ENCODE measurements at places on chromosomes 13 and 19.

DNA sequence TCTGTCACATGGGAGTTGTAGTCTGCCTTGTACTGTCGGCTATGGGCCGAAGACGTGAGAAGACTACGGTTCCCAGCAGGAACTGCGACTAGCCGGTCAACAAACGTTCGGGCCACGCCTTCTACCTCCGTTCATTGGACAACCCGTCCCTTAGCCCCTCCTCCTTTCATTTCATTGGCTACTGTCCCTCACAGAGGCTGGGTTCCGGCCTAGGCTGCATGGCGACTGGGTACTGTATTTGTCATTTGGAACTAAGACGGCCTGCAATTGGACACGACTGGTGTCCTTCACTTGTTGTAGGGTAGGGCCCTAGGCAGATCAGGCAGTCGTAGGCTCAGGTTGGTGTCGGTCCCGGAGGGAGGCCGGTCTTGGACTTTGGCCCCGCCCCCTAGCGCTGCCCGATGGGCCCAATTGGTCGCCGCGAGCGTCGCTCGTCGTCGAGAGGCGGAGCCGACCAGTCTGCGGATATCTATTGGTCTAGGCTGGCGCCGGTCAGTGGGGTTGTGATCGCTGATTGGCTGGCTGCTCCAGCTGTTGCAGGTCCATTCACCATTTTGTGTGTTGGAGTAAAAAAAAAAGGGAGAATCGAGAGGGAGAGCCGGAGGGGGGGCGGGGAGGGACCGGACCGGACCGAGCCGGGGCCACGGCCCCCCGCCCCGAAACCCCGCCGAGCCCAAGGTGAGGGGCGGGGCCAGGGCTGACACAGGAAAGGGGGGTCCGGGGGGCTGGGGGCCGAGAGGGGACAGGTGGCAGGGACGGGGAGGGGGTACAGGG is at the start of gene CIC:
Gene CIC, plus strand, starts transcription at position 549 of the 774 bp plus-strand sequence. CDS start 2,532 bp downstream, outside the sequence.
- peak; percentile 100 for DNase-seq

DNA sequence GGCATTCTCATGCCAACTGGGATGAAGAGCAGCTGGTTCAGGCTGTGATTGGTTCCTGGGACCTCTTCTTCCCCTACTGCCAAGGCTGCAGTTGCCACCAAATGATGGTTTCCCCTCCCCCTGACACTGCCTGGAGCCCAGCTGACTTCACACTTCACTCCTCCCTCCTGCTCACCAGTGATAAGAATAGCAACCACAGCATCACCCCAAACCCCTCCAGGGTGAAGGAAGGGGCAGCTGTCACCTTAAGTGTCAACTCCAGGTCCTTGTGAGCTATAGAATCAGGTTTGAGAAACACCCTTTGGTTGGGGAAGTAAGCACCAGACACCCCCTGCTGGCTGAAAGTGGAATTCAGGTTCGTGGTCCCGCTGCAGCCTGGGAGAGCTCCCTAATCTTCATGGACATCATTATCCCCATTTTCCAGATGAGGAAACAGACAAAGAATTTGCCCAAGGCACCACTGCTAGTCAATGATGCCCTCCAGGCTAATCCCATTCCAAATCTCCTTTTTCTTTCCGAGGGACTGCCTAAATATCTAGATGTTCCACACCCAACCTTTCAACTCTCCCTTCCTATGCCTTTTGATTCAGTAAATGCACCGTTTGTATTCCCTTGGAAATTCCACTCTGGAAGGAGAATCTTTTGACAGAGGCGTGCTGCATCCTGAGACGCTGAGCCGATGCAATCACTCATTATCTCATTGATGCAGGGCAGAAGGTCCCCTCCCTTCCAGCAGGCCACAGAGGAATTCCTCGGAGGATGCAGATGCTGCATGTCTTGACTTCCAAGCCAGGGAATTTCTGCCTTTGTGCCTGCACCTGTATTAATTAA is 50.6 kb upstream of the UQCRFS1 start:
- peak; percentile 88 for DNase-seq

DNA sequence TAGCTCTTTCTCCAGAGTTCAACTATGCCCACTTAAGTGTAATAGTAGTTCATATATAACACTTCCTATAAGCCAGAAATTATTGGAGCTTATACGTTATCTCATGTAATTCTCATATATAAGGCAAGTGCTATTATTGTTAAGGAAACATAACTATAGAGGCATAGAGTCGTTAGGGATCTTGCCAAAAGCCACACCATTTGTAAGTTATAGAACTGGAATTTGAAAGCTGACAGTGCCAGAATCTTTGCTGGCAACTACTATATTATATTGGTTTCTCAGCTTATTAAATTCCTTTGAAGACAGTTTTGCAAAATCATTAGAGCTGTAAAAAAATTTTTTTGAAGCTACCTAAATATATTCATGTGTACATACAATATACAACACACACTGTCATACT is 51.0 kb upstream of the MBNL2 start:
- DNase-seq = no peak

- DNase-seq = peak; percentile 16
Observed at GRCh38 chr13:63944911-63945310, 2529.3 kb upstream of the PCDH20 start.

DNA sequence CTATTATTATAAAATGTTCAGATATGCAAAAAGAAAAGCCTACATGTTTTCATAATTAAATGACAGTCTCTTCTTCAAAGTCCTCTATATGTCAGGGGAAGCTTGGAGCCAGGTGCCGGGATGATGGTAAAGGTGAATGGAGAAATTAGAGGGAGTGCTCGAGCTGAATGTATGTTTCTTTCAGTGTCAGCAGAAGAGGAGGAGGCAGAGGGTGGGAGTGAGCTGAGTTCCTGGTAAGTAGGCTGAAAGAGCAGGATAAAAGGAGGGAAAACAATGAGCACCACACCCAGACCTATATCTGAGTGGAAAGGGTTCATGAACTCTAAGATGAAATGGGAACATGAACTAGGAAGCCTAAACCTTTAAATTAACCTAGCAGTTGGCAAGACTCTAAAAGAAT is 307.6 kb upstream of the NBEA start:
- DNase-seq = no peak

- DNase-seq = no peak
Observed at GRCh38 chr13:89150362-89150761, 1479.2 kb downstream of the SLITRK5 start.

GRCh38 chr13:110224519-110224918 is 82.4 kb downstream of the COL4A1 start:
- DNase-seq = no peak

- no peak for DNase-seq
Observed at GRCh38 chr13:50167224-50167947, 152.1 kb downstream of the KCNRG start.
